ENCODE measurements at places on chromosomes 6 and 20.

DNA sequence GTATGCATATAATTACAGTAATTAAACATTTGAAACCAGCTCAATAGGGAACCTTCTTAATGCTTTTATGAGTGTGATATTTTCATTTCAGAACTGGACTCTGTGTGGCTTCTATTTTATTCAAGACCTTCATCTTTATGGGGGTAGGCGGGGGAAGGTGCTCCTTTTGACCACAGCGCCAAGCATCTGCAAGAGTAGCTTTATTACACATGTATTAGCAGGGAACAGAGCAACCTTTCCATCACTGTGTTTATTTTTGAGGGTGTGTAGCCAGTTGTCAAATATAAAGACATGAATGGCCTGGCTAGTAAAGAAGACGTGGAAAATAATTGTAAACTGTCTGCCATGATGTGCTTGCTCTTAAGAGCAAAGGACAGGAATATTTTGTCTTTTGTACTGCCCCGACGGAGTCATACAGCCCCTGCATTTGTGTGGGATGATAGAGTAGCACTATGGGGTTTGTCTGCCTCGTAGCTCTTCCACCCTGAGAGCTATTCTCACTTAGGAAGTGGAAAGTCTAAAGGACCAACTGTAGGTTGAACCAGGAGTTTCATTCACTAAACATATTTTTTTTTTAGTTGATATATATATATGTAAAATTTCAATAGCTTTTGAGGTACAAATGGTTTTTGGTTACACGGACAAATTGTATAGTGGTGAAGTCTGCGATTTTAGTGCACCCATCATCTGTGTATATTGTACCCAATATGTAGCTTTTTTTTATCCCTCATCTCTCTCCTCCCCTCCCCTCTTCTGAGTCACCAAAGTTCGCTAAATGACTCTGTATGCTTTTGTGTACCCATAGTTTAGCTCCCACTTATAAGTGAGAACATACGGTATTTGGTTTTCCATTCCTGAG is 91.2 kb downstream of the CARMIL1 start:
- DNase-seq = no peak

DNA sequence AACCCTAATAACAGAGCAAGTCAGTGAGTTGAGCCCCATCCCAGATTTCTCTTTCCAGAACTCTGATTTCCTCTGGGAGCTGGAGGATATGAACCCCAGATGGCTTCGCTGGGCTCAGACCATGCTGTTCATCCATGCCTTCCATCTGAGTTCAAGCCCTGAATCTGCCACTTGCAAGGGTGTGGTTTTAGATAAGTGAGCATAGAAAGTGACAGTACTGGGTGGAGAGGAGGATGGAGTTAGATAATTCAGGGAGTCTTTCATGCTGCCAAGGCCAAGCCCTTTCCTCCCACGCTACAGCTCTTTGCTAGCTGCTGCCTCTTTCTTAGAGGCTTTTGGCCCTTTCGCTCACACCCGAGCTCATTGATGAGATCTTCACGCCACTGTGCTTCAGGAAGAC is 57.2 kb upstream of the MAFB start:
- no peak for DNase-seq

- no peak for DNase-seq
Measured at GRCh38 chr6:36289281-36289878, 19.5 kb downstream of the PNPLA1 start.

DNA sequence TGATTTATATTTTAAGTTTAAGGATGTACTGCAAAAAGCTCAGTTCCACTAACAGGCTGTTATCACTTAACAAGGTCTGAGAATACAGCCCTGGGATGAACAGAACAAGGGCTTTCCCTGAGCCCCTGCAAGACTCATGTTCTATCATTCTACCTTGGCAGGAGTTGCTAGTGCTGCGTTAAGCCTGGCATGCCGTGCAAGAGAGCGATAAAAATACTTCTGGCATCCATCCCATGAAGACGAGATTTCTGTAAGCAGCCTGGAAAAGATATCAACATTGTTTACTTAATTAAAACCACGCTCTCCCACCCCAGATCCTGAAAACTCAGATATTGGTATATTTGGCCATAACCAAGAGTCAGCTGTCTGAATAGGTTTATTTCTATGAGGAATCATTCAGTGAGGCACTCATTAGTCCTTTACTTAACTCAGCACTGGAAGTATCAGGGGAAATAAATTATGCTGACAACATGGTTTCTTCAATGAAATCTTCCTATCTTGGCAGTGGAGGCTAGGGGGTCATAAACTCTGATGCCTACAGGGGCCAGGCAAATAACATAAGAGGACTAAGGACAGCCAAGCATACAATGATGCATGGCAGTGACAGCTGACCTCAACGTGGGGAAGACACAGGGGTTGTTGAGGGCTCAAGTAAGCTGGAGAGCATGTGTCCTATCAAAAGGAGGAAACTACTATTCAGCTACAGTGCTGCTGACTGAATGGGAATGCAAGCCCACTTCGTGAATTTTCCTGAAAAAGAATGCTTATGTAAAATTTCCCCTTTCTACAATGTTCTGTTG is 37.6 kb upstream of the LYRM2 start:
- no peak for DNase-seq

GRCh38 chr20:41672282-41672681 is 54.1 kb upstream of the CHD6 start:
- no peak for DNase-seq

DNA sequence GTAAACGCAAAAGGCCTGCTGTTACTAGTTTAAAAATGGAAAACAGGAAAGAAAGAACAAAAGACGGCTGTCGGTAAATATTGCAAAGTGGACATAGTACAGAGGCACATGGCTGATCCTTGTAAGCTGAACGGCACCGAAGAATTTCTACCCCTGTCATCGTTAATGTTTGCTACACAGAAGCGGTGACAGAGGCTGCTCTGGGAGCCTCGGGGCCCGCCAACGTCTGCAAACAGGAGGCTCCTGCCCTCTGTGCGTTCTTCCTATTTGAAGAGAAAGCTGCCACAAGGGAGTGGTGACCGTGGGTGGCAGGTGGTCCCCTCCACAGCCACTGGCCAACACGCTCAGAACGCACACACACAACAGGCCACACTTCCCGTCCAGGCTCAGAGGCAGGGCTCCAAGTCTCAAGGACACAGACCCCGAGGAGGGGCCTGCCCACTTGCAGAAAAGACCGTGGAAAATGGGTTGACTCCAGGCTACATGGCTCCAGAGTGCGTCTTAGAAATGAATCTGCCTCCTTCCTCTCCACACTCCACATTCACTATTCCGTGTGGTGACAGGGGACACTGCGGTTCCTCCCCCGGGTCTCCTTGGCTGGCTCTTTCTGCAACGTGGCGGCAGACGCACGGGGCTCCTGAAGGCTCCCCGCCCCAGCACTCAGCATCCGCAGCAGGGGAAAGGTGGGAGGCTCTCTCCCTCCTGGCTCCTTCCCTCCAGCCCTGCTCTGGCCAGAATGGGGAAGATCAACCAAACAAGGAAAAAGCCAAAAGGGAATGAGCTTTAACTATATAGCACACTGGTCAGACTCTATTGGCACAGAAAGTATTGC is 64.5 kb downstream of the GMPR start:
- no peak for DNase-seq

GRCh38 chr6:95948324-95948723 is 67.5 kb upstream of the FUT9 start:
- no peak for DNase-seq

GRCh38 chr6:134081506-134081905 is 29.1 kb upstream of the SLC2A12 start:
- DNase-seq = no peak

DNA sequence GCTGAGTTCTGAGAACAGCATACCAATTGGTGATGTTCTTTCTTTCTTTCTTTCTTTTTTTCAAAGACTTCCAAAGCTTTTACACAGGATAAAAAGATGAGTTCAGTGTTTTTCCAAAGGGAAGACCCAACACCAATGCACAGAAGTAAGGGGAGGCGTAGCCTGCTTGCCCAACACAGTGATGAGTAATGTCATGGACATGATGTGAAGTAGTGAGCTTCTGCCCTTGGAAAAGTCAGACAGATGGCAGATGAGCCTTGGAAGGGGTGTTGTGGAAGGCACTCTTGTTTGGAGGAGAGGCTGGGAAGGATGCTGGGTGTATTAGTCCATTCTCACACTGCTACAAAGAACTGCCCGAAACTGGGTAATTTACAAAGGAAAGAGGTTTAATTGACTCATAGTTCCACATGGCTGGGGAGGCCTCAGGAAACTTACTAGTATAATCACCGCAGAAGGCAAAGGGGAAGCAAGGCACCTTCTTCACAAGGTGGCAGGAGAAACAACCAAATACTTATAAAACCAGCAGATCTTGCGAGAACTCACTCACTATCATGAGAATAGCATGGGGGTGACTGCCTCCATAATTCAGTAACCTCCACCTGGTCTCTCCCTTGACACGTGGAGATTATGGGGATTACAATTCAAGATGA is 12.6 kb downstream of the LRP11 start:
- no peak for DNase-seq

DNA sequence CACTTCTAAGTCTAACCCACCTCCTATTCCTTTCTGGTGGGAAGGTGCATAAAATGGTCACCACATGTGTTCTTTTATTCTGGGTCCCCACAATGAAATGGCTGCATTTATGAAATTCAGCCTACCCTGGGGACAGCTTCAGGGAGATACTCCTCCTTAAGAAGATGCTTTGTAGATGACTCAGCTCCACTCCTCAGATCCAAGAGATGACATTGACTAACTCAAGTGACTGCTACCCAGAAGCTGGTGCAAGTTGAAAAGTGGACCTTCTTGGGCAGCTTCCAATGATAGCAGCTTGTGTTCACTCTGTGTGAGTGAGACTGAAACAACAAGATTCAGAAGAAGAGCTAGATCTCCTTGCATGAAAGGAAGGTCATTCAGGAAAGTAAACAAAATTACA is 113.4 kb downstream of the SCP2D1 start:
- DNase-seq = no peak

DNA sequence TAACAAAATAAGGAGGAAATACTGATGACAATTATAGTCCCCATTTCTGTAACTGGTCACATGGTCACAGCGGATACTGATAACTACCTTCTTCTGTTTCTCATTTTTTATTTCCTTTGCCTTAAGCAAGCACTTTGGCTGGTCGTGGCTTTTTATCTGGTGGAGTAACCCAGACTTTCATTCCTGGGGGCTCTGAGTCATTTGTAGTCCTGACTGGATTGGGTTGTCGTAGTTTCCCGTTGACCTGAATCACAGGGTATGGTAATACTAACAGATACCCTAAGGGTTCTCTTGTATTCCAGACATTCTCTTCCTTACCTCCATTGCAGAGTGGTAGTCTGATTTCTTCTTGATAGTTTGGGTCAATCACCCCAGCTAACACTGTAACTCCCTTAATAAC is 500.3 kb upstream of the ADGRB3 start:
- DNase-seq = no peak

DNA sequence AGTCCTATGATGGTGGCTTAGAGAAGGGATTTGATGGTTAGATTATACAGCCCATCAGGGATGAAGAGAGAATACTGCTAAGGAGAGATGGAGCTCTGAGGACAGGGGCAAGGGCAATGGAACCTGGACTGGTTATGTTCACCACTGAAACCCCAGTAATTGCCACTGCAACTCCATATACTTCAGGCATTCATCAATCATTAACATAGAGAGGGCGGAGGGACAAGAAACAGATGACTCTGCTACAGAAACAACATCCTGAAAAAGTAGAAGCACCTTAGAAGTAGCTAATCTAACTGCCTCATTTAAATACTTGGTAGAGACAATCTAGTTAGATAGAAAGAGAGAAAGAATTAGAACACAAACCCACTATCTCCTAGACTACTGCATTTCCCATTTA is 89.8 kb downstream of the MDN1 start:
- no peak for DNase-seq

DNA sequence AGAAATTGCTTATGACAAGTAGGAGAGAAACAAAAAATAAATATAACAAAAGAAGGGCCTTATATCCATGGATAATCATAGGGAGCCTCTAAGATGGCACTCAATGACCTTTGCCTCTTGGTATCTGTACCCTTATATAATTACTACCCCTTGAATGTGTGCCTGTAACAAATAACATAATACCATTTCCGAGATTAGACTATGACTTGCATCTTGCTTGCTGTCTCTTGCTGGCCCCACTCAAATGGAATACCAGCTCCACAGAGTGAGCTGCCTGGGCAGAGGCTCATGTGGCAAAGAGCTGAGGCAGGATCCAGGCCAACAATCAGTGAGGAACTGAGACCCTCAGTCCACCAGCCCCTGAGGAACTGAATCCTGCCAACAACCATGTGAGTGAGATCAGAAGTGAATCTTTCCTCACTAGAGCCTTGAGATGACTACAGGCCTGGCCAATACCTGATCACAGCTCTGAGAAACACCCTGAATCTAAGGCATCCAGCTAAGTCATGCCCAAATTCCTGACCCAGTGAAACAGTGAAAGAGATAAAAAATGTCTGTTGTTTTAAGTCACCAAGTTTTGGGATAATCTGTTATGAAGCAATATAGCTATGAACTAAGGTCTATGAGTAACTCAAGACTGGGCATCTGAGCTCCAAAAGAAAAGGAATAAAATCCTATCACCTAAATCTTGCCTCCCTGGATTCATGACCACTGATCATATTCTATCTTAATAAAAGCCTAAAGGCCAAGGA is 5.5 kb downstream of the KATNA1 start:
- no peak for DNase-seq

DNA sequence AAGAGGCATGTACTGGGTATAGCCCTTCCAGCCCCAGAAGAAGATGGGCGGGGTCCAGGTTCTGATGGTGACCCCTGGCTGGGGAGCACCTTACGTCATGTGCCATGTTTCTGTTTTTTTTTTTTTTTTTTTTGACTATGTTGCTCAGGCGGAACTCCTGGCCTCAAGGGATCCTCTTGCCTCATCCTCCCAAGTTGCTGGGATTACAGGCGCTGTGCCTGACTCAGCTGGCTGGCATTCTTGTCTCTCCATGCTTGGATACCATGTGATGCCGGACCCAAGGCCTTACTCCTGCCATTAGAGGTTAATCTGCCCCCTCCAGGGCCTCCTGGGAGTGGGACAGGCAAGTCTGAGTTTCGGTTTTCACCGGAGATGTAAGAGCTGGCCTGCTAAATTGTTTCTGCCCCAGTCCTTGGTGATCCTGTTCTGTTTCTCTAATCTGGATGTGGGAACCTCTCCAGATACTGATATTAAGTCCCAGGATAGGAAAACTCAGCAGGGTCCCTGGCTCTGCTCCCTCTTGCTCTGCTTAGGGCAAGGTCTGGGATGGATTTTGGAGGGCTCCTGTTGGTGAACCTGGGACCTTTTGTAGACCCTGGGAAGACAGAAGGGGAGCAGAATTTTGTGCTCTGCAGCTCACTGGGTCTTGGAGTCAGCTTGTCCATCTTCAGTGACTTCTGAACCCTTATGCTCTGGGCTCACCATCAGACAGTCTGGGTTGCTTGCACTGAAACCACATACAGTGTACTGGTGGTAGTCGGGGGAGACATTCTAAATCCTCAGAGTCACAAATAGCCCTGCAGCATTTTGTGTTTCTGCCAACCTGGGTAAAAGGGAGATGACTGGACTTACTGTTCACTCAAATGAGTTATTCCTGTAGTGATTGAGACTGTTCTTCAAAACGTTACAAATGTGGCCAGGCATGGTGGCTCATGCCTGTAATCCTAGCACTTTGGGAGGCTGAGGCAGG is 45.1 kb downstream of the PTK7 start:
- DNase-seq = no peak

- no peak for DNase-seq
Measured at GRCh38 chr6:20211941-20212391, 303 bp downstream of the MBOAT1 start.

All from NCI-H2081 treated with DMSO at 0.1 percent for 48 hours (cell line).